ENCODE measurements at places on chromosomes 3 and 15.

- no peak for DNase-seq
Measured at GRCh38 chr3:101857301-101857741, 8.0 kb downstream of the NFKBIZ start.

GRCh38 chr15:100254285-100254684 is 87.5 kb downstream of the ADAMTS17 start:
- no peak for DNase-seq

- DNase-seq, result no peak
Measured at GRCh38 chr15:36591536-36592411, 12.3 kb downstream of the CDIN1 start.

DNA sequence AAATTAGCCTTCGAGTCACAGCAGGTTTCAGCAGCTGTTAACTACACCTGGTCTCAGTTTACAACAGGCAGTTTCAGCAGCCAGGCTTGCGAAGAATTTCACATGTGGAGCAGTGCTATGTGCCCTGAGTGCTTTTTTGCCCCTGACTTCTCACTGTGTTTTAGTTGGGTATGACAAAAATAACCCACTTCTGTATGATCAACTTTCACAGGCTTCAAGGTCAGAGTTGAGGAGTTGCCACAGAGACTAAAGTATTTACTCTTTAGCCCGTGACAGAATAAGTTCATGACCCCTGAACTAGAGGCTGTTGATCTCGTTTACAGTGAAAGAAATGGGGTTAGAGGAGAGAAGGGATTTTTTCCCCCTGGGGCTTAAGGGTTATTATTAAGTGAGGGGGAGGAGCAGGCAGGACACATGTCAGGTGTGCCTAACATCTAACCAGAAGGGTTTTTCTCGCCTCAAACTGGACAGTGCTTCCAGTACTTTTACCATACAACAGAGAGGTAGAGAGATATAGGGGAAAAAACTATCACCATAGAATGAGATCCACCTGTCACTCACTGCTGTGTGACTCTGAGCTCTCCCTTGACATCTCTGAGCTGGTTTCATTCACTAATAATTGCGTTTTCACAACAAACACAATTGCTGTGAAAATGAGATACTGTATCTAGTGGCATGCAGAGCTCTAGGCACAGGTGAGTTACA is 14.0 kb upstream of the TOPBP1 start:
- peak; percentile 94 for DNase-seq

DNA sequence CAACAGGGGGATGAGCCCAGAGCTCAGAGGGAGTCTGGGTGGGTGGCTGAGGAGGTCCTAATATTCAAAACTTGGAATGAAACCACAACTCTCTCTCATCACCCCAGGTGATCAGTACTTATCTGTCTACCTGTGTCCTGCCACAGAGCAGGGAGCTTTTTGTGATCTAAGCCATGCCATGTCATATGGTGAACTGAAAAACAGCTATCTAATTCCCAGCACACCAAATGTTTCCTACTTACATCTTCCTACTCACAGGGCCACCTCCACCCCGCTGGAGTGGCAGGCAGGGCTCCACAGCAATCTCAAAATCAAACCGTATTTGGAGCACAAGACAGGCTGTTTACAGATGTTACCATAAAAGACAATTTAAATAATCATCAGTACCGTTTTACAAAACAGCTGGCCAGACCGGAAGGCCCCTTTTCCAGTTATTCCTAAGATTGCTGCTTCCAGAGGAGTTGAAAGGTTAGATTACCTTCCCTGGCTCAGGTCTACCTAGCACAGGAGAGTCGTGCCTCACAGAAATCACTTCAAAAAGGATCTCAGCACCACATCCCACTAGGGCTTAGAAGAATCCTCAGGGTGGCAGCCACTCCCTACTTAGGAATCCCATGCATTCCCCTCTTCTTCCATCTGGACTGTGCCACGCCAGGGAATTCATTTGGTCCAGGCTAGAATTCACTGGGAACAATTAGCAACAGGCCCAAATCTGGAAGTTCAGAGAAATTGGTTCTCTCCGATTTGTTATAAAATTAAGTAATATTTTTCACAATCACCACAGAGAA is 226.6 kb upstream of the IL12A start:
- no peak for DNase-seq

DNA sequence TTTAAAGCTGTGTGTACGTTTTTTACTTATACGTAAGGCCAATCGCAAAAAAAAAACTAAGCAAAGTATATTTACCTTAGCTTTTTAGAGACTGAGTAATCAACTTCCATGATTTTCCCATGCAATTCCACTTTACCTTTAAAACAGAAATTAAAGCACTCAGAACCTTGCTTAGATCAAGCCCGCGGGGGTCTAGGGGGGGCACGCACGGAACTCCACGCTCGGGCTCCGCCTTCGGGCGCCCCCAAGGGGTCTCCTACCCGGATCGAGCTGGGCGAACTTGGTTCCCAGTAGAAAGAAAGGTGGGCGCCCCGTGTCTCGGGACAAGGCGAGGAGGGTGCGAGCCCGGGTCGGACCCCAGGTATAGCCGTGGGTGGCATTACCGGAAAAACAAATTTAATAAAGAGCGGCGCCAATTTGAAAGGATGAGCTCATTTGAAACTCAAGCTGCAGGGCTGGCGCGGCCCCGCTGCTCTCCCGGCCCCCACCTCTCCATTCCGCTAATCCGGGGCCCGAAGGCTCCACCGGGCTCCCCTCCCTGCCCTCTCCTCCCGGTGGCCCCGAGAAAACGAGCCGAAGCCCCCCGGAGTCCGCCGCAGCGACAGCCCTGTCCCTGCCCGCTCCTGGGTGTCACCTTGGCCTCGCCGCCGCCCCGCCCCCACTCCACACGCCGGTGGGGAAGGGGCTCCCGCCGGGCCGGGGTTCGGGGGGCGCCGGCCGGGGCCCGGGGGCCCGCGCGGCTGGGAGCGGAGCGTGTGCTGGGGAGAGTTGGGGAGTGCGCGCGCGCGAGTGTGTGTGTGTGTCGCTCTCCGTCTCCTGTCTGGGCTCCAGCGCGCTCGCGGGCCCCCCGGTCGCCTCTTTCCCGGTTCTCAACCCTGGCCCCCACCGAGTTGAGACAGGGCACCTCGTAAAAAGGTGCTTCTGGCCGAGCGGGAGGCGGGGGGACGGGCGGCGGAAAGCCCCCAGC is 1.5 kb downstream of the IGF2BP2 start:
- DNase-seq, result no peak

DNA sequence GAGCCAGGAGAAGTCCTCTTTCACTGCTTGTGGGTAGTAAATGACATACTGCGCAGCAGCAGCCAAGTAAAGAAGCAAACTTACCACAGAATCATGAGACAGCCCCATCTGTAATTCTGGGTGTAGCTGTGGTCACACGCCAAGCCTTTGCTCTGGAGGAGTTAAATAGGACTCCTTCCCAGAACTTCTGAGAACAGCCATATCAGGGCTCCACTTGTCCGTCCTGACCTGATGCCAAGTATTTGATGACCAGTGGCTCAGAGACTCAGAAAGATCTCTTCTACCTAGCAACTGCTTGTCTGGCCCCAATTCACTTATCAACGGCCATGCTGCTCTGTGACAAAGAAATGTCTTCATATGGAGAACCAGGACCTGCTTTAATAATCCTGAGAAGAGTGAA is 20.6 kb upstream of the GOLIM4 start:
- no peak for DNase-seq

GRCh38 chr3:65173841-65174240 is 486.0 kb upstream of the ADAMTS9 start:
- DNase-seq, result no peak

DNA sequence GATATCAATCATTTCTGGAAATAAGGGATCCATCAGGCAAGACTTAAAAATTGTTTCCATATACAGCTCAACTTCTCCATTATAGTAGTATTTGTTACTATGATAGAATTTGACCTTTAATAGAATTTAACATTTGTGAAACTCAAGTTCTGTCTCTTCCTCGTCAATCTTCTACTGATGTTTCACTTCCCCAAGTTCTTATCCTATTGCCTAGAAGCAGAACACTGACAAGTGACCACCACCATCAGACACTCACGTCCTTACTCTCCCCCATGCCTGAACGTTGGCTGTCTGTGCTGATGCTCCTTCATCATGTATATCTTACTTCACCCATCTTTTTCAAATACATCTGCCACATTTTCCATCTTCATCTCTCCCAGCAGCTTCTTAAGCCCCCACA is 26.6 kb upstream of the TAFA4 start:
- no peak for DNase-seq

DNA sequence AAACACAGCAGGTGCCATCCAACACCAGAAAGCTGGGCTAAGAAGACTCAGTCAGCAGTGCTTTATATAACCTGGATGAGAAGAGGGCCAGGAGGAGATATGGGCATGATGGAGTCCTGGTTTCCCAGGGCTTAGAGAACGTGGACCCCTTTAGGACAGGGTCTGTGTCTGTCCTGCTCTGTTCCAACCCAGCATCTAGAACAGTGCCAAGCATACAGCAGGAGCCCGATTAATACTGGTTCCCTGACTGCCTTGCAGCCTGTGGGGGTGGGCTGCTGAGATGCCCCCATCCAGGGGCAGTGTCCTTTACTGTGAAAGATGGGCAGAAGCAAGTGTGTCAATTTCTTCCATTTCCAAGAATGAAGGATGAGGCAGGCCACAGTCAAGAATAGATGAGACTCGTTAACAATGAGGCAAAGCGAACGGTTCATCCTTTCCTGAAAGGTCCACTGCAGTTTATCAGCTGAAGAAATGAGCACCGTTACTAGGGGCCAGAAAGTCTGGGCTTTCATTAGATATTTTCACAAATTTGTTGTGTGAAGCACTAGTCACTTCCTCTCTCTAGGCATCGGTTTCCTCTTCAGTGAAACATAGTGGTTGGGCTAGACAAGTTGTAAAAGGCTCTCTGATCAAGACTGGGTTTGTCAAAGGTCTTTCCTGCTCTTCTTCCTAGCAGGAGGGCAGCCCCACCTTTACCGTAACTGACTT is 72.0 kb upstream of the HERC1 start:
- DNase-seq, result no peak

GRCh38 chr3:110711851-110712516 is 359.6 kb upstream of the NECTIN3 start:
- no peak for DNase-seq
